NCI-H345 (cell line): ENCODE measurements at places on chromosomes 4 and X.

- no peak for DNase-seq
These were observed 1740.8 kb downstream of the PCDH7 start for GRCh38 chr4:32460972-32461371.

GRCh38 chr4:107036584-107037198 is 578 bp upstream of the DKK2 start:
- DNase-seq: no peak

DNA sequence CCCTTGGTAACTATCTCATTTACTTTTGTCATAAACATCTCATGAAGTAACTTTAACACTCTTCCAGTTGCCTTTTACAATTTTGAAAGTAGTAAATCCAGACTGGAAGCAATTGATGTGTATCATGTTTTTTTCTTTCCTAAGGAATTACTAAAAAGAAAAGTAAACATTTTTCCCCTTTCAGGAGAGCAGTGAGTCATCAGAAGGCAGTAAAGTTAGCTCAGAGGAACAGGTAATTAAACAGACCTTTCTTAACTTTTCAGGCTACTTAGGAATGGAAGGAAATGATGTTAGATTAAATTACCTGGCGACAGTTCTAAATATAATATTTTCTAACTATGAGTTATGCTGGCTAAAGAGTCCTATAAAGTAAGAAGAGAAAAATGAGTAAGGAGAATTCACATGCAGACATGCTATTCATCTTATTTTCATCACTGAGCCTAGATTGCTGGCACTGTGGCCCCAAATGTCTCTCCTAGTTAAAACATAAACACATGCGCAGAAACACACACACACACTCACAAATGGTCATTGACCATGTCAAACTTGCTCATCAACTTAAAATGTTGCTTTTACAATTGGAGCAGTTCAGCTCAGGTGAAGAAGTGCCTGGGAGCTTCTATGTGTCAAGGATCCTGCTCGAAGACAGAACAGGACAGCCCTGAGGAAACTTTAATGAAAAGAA is 9.3 kb downstream of the DMP1 start:
- DNase-seq: no peak

GRCh38 chr4:126223784-126224407 is 909.1 kb downstream of the FAT4 start:
- DNase-seq: no peak

- DNase-seq: no peak
These were observed 242.3 kb upstream of the GPRIN3 start for GRCh38 chr4:89549907-89550306.

DNA sequence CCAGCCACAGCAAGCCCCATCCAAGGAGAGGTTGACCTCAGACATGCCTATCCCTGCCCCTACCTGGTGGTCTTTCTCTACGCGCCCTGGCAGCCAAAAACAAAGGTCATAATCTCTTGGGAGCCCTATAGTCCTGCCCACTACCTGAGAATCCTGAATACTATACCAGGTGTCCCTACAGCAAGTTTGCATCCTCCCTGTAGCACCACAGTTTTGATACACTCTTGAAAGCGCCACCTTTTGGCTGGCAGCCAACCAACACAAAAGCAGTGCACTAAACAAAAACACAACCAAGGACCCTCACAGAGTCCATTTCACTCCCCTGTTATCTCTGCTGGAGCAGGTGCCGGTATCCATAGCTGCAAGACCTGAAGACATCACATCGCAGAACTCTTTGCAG is 523.8 kb upstream of the CPEB2 start:
- DNase-seq: peak; percentile 50

DNA sequence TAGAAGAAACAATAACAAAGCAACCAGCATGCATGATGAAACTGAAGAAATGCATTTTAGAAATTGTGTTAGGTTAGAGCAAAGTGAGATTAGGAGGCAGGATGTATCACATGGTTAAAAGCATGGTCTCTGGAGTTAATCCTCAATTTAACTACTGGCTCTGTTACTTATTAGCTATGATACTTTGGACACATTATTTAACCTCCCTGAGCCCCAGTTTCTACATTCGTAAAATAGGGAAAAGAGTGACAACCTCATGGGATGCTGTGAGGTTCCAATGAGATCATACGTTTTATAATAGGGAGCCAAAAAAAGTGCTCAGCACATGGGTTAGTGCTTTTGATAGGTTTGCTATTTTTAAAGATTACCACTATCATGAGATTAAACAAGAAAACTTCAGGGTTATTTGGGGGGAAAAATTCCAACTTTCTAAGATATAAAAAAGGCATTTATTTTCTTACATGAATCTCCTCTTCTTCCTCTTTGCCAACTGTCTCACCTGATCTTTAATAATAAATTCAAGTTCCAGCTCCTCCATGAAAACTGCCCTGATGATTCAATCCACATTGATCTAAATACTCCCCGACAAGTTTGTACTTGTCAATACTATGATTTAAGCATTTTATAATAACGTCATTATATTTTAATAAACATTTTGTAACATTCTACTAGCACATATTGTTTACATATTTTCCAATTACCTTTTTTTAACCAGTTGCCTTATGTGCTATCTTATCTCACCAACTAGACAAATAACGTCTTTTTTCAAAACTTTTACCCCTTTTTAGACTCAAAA is 4.6 kb downstream of the SEC31A start:
- no peak for DNase-seq

DNA sequence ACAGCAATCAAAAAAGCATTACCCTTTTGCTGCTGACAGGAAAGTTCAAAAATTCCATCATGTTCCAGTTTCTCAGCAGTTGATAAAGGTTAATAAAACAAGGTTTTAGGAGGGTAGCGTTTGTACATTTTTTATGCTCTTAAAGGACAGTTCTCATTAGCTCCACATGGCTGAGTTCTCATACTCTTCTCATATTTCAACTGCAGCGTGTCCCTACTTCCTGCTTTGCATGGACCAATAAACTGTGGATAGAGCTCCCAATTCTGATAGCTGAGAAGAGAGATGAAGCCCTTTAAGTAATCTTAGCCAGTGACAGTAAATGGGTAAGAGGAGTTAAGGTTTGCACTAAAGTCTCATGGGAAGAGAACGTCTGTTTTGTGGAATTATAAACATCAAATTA is 53.5 kb downstream of the SPANXA2 start:
- DNase-seq: no peak

DNA sequence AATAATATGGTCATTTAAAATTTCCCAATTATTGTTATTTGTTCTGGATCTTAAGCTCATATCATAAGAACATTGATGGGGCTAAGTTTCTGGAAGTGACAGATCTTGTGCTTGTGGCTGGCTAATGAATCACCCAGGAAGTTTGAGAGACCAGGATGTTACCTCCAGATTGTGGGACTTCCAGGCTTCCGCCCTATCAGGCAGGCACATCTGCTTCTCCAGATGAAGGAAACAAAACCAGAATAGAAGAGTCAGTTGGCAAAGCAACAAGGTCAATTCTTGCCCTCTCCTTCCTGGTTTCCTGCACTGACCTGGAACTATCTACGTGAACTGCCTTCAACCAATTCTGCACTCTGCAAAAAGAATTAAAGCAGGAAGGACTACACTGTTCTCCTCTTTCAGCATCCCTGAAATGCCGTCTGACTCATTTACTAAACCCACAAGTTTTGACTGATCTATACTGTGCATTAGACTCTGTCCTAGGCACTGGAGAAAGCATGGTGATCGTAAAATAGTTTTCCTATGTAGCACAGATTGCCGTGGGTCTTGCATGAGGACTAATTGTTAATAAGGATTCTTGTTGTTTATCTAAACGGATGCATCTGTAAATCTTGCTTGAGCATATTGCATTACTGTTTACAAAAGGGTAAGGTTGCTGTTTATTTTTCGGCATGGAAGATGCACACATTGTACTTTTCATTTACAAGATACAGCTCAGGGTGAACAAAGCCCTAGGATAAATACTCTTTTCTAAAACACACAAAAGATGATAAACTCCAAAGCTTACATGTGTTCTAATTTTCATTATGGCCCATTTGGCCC is 74.6 kb downstream of the AMELX start:
- DNase-seq: peak; percentile 43

DNA sequence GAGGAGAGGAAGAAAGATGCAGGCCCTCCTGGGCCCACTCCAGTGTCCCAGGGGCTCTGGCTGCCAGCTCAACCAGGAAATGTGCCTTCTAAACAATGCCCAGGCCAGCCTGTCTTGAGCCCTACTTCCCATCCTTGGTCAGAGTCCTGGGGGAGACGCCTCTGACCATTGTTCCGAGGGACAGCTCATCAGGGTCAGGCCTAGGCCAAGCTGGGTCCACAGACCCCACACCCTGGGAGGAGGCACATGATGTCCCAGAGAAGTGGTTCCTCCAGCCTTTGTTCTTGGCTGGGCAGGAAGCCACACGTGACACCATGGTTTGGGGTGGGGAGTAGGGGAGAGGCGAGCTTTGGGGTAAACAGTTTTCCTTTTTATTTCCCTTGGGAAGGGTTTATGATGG is 102.5 kb downstream of the EFNB1 start:
- DNase-seq: no peak

DNA sequence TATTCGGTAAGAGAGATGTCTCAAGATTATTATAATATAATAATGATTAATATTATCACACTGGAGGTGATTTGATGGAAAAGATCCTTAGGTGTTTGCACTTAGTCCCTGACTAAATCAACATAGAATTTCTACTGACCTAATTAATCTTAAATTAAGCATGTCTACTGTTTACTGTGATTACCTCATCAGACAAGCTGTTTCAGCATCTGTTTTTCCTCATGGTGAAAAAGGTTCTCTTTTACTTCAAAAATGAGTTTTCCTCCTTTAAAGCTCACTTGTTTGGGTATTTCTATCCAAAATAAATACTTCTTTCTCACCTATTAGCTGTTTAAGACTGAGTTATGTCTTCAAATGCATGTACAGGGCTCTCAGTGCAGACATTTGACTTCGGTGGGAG is 407.8 kb downstream of the NKX6-1 start:
- DNase-seq: no peak

DNA sequence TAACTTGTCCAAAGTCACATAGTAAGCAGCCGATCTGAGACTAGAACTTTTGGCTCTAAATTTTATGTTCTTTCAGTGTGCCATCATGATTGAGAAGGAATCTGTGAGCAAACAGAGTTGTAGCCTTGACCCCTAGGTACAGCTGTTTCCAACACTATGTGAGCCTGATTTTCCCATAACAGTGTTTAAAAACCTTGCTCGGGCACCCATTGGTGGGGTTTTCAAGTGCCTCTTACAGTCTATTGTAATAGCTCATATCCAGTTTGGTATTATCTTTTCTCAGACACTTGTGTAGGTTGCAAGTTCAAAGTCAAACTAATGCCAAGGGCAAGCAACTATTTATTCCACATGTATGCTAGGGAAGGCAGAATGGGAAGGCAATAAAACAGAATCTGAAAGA is 467.9 kb downstream of the INPP4B start:
- no peak for DNase-seq

DNA sequence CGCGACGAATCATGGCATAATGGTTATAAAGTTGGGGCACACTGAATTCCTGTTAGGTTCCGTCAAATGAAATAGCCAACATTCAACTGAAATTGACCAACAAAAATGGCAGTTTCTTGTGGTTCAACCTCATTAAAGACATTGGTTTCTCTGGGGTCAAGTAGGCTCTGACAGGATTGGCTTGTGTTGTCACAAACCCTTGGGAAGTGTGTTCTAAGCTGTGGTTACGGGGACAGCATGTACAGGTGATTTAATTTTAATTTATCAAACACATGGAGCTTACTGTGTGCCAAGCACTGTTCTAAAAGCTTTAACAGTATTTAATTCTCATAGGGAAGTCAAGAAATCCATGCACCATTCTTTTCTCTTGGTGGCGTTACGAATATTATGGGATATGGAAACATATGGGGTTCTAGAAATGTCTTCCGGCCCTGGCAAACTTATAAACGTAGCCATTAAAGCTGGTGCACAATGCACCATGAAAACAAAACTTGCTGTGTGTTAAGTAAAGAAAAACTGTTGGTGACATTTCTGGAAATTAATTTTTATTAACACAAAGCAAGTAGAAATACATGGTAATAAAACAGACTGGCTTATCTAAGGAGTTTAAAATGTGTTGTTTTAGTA is 891 bp downstream of the XK start:
- DNase-seq: no peak
